ENCODE measurements at places on chromosomes 12 and 14.

DNA sequence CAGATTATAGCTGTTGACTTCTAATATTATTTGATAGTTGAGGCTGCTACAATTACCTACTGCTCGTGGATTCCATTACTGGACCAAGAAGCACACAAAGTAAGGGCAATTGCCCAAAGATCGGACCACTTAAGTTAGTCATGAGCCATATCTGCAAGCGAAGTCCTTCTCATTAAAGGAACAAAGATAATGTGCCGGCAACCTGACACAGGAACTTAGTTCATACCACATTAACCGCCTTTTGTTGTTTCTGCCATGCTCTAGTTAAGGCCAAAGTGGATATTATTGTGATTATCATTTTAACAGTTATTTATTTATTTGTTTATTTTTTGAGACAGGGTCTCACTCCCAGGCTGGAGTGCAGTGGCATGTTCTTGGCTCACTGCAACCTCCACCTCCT is 38.1 kb upstream of the TMED10 start:
- no peak overlapping the region for H3K27ac ChIP-seq
- H3K27me3 ChIP-seq = no peaks in the 10 kb centered on the region
- DNase-seq = no peak

DNA sequence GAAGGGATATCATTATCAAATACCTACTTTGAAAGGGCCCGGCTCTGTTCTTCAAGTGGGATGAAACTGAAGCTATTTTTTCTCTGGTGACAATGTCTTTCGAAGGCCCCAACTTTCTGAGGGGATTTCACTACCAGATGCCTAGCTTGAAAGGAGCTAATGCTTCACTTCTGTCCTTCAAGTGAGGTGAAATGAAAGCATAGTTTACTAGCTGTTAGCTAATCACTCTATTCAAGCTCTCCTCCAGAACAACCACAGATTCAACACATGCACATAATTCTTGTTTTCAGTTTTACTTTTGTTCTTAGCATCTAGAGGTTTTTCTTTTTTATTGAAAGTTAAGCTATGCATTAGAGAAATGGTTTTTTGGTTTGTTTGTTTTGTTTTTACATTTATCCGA is 571.4 kb downstream of the NOVA1 start:
- no peak overlapping the region for H3K27ac ChIP-seq
- no peak for DNase-seq
- H3K4me3 ChIP-seq = no peak overlapping the region
- no peaks in the 10 kb centered on the region for H3K4me1 ChIP-seq
- no peaks in the 10 kb centered on the region for H3K27me3 ChIP-seq

DNA sequence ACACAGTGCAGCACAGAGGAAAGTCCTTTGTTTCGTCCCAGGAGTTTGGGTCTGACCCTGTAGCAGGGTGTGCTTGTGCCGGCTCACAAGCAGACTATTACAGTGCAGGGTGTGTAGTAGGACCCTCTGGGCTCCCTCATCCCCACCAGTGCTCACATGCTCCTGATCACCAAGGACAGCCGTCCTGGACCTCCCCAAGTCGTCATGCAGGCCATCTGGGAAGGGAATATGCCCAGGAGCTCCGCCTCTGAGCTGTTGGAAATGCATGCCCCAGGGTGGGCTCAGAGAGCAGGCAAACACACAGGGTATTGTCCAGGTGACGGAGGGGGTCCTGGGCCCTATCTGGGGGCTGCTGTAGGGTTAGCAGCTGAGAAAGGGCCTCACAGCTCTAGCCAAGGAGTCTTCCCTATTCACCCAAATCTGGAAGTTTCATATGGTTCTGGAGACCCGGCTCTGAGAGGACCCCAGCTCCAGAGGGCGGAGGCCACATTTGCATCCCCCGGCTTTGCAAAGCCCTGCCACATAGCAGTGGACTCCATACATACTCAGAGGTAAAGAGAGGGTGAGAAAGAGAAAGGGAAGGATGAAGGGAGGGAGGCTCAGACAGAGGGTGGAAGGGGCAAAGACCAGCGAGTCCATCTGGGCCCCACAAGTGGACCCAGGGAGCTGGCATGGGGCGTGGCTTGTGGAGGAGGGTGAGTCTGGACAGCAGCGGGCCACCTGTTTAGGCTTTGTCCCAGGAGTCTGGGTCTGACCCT is 53.5 kb upstream of the PPP2R5C start:
- H3K27me3 ChIP-seq = no peaks in the 10 kb centered on the region
- no peak overlapping the region for H3K4me3 ChIP-seq
- H3K36me3 ChIP-seq = no peaks in the 10 kb centered on the region
- no peak for DNase-seq
- peaks cover 15% of the 10 kb centered on the region for H3K4me1 ChIP-seq

GRCh38 chr14:102222751-102223150 is 82.2 kb downstream of the MOK start:
- H3K36me3 ChIP-seq = no peaks in the 10 kb centered on the region
- no peaks in the 10 kb centered on the region for H3K4me1 ChIP-seq
- no peaks in the 10 kb centered on the region for H3K27me3 ChIP-seq
- no peak for DNase-seq
- H3K27ac ChIP-seq = no peak overlapping the region

DNA sequence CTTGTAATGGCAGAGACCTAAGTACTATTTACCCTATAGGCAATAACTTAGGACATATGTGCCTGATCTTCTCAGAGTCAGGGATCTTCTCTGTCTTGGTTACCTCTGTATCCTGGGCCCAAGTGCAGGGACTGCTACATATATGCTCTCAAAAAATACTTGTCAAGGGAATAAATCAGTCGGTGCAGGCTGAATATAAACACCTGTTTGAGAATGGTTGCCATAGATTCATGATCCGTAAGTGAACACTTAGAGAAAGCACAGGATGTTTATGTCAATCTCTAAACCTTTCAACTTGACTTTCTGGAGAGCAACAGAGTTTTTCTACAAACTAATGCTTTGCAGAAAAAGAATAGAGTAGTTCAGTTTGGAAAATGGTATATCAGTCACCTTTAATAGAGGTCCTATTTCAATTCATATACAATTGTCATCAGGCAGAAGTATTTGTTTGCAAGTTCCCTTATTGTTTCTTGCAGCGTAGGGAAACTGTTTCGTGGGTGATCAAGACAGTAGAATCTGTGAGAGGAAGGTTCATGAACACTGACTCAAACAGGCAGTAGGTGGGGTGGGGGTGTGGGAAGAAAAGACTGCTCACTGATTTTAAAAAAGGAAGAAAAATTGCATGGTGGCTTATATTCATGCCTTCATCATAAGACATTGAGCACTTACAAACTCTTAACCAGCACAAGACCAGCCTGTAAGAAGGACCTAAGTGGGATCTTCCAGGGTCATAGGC is 6.0 kb upstream of the UBE2N start:
- no peak for DNase-seq
- no peaks in the 10 kb centered on the region for H3K36me3 ChIP-seq
- no peak overlapping the region for H3K27ac ChIP-seq
- H3K27me3 ChIP-seq = no peaks in the 10 kb centered on the region
- no peaks in the 10 kb centered on the region for H3K4me1 ChIP-seq
- H3K4me3 ChIP-seq = no peak overlapping the region

DNA sequence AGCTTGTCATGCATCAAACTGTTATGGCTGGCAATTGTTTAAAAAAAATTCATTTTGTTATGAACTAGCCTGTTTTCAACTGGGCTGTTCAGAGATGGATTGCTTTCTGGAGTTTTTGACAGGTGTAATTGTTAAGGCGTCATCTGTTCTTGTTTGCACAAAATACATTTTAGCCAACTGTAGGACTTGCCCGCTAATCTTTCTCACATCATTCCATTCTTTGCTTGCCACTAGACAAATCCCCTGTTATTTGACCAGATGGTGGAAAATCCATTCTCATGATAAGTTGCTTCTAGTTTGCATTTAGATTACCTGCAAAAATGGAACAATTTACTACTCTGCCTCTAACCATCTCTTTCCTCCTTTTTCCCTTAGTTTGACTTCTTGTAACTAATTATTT is 114.3 kb downstream of the NPAS3 start:
- H3K4me1 ChIP-seq = no peaks in the 10 kb centered on the region
- DNase-seq = no peak
- H3K27me3 ChIP-seq = no peaks in the 10 kb centered on the region
- H3K36me3 ChIP-seq = no peaks in the 10 kb centered on the region
- H3K27ac ChIP-seq = no peak overlapping the region

- no peak for DNase-seq
- H3K27me3 ChIP-seq = no peaks in the 10 kb centered on the region
- no peak overlapping the region for H3K4me3 ChIP-seq
- no peaks in the 10 kb centered on the region for H3K36me3 ChIP-seq
These were observed 16.2 kb upstream of the COX6A1 start for GRCh38 chr12:120421701-120422100.

GRCh38 chr12:20631711-20632110 is 63.4 kb upstream of the SLCO1C1 start:
- peaks cover 20% of the 10 kb centered on the region for H3K4me1 ChIP-seq
- no peaks in the 10 kb centered on the region for H3K27me3 ChIP-seq
- no peak overlapping the region for H3K4me3 ChIP-seq
- H3K27ac ChIP-seq = no peak overlapping the region

DNA sequence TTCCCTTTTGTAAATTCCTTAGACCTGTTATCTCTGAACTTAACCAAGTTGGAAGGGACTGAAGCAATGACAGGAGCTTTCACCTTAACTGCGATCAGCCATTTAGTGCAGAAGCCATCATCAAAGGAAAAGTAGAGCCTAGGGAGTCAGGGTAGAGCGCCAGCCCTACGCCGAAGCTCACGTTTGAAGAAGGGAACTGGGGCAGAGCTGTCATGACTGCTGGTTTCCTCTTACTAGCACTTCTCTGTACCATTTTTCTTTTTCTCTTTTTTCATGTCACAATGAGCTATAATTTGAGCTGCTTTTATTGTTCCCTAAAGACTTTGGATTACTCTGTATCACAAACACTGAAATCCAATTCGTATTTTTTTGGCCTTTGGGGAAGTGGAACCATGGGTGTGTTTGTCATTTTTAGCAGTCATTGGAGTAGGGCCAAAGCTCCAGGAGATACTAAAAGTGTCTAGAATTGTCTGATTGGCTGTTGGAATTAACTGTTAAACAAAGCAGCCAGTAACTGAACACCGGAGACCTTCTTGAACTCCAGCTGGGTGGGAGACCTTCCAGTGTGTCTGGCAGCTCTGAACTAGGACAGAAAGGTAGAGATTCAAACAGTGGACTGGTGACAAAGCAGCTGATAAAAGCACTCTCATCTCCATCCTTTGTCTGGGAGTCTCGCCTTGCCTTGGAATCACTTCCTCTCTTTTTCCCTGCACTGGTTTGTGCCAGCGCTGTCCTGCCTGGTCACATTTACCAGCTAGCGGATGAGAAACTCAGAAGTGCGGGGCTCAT is 9.1 kb downstream of the MTRFR start:
- H3K36me3 ChIP-seq = no peaks in the 10 kb centered on the region
- H3K27me3 ChIP-seq = no peaks in the 10 kb centered on the region
- no peak overlapping the region for H3K4me3 ChIP-seq

- DNase-seq = no peak
- H3K4me3 ChIP-seq = no peak overlapping the region
- H3K27ac ChIP-seq = no peak overlapping the region
- no peaks in the 10 kb centered on the region for H3K4me1 ChIP-seq
These were observed 26.0 kb downstream of the XRCC3 start for GRCh38 chr14:103688906-103689902.

DNA sequence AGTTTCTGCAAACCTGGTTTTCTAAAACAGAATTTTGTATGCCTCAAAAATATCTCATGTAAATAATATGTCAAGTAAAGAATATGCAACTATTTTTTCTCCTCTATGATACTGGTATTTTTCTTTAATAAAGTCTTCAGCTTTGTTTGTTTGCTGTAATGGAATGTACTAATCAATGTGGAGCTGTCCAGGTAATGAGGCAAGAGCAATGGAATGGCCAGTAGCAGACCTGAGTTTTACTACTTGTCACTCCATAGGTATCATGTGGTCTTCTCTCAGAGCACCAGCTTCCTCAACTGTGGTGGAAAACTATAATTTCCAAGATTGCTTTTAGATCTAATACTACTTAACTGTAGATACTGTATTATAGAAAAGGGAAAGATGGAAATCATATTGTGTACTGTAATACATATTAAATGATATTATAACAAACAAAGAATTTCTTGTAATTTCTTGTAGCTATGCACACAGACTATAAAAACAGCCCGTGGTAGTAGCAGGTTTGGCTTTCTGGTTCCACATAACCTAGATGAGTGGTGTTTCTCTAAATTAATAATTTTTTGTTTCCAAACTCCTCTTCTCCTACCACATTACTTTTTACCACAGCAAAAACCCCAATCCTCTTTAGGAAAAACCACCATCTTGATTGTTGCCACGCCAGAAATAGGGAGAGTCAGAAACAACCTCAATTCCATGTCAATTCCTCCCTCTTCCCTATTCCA is 70.6 kb downstream of the KIF21A start:
- DNase-seq = no peak
- H3K4me1 ChIP-seq = no peaks in the 10 kb centered on the region
- no peaks in the 10 kb centered on the region for H3K36me3 ChIP-seq
- no peak overlapping the region for H3K4me3 ChIP-seq
- H3K27me3 ChIP-seq = no peaks in the 10 kb centered on the region
